ENCODE measurements at places on chromosomes 6 and 20.

DNA sequence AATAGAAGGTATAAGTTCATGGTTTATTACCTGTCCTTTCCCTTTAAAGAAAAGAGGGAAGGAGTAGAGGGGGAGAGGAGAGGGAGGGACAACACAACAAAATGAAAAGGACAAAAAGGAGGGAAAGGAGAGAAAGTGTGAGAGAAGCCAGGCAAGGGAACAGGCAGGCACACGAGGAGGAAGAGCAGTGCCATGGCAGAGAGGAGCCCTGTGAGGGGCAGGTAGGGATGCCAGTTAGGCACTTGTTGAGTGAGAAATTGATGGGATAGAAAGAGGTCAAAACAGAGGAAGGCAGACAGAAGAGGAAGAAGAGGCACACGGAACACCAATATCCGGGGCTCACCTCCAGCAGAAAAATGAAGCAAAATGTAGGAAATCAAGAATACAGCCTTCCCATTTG, 42.5 kb downstream of the TNFAIP3 start:
- DNase-seq: no peak
- peaks cover 9% of the 10 kb centered on the region for H3K36me3 ChIP-seq
- H3K4me3 ChIP-seq: no peak overlapping the region
- H3K4me1 ChIP-seq: peaks cover 28% of the 10 kb centered on the region
- peak overlapping the region; percentile 12 for H3K27ac ChIP-seq

DNA sequence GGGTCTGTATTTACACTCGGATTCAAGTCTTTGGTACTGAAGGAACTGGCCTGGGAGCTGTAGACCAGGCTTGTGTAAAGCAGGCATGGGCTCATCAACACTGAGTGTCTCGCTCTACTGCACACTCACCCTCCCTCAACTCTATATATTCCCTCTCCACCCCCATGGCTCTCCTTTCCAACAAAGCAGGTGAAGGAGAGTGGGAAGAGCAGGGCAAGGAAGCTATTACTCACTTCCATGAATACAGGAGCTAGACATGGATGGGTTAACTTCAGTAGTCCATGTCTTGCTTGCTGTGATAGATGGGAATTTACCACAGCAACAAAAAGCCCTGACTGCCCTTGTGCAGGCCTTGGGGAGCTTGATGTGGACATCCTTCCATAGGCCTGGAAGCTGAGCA, 20.7 kb upstream of the SLC2A12 start:
- no peaks in the 10 kb centered on the region for H3K36me3 ChIP-seq
- peaks cover 2% of the 10 kb centered on the region for H3K27me3 ChIP-seq
- H3K4me1 ChIP-seq: peaks cover 23% of the 10 kb centered on the region
- no peak overlapping the region for H3K27ac ChIP-seq
- no peak overlapping the region for H3K4me3 ChIP-seq

GRCh38 chr6:36333931-36334725, 2.6 kb downstream of the BNIP5 start:
- H3K27me3 ChIP-seq: peaks cover 39% of the 10 kb centered on the region
- DNase-seq: no peak
- H3K4me1 ChIP-seq: peaks cover 55% of the 10 kb centered on the region

GRCh38 chr6:70072540-70073179, 206.3 kb downstream of the COL19A1 start:
- H3K27me3 ChIP-seq: peaks cover 8% of the 10 kb centered on the region
- H3K4me3 ChIP-seq: no peak overlapping the region
- DNase-seq: no peak

GRCh38 chr20:44959638-44960102, 527 bp downstream of the TOMM34 start:
- peaks cover 30% of the 10 kb centered on the region for H3K36me3 ChIP-seq
- no peaks in the 10 kb centered on the region for H3K27me3 ChIP-seq
- peaks cover 59% of the 10 kb centered on the region for H3K4me1 ChIP-seq
- peak overlapping the region; percentile 96 for H3K4me3 ChIP-seq
- peak overlapping the region; percentile 93 for H3K27ac ChIP-seq

GRCh38 chr6:163513570-163514166, 99.2 kb downstream of the QKI start:
- H3K27ac ChIP-seq: peak overlapping the region; percentile 22
- H3K27me3 ChIP-seq: no peaks in the 10 kb centered on the region
- no peak for DNase-seq

GRCh38 chr20:58362970-58363369, 26.1 kb upstream of the VAPB start:
- H3K4me3 ChIP-seq: no peak overlapping the region
- DNase-seq: no peak
- H3K36me3 ChIP-seq: peaks cover 37% of the 10 kb centered on the region
- H3K27me3 ChIP-seq: no peaks in the 10 kb centered on the region

DNA sequence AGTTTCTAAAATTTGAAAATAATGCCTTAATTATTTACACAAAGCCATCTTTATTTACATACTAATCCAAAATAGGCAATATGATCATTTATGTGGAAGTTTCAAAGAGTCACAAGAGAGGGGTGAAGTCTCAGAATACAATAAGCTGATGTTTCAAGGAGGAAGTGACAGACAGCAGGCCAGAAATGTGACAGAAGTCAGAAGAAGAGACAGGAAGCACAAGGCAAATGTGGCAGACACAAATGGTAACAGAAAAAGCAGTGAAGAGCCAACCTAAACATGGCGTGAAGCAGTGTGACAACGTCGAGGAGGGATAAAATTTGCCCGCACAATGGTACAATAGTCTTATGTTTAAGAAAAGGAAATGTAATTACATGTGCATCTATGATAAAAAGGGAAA, 59.8 kb downstream of the SHPRH start:
- no peaks in the 10 kb centered on the region for H3K4me1 ChIP-seq
- peak overlapping the region; percentile 87 for H3K27ac ChIP-seq
- no peaks in the 10 kb centered on the region for H3K27me3 ChIP-seq
- peaks cover 77% of the 10 kb centered on the region for H3K36me3 ChIP-seq
- DNase-seq: no peak

Data from nephron progenitor cell (in vitro differentiated cells).